Activated CD8-positive, alpha-beta memory T cell treated with anti-CD3 and anti-CD28 coated beads for 4 hours (primary cell): ENCODE measurements at places on chromosomes 4 and X.

GRCh38 chr4:38366456-38366855 is 297.5 kb upstream of the KLF3 start:
- DNase-seq: no peak

- no peak for DNase-seq
Measured at GRCh38 chr4:153763404-153763803, 3.6 kb upstream of the RNF175 start.

DNA sequence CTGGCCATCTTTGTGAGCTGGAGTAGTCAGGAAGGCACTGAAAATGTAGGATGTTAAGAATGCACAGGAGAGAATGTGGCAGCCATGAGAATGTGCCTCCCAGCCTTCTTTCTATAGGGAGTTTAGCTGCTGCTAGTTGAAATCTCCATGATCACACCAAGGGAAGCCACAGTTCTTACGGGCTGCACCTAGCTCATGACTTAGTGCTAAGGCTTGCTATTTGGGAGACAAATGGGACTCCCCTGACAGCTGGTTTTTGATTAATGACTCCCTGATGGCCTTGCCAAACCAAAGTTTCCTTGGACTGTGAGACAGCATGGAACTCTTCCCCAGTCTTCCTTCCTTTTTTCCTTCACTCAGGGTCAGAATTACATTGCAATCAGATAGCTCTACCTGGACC is 9.2 kb downstream of the CTSO start:
- DNase-seq: no peak

DNA sequence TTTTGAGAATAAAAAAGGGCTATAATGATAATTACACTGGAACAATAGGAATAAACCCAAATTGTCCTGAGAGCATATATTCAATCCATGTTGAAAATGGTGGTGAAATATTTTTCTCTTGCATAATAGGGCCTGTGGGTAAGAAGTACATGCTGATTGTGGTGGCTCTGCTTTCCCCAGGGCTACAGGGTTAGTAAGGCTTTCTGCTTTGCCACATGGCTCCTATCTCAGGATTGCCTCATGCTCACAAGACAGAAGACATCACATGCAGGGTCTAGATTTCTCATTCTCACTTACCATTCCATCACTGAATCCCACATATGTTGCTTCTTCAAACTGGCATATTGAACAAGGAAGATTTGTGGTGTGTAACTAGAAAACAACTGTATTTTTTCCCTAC is 12.4 kb upstream of the VEGFC start:
- no peak for DNase-seq

DNA sequence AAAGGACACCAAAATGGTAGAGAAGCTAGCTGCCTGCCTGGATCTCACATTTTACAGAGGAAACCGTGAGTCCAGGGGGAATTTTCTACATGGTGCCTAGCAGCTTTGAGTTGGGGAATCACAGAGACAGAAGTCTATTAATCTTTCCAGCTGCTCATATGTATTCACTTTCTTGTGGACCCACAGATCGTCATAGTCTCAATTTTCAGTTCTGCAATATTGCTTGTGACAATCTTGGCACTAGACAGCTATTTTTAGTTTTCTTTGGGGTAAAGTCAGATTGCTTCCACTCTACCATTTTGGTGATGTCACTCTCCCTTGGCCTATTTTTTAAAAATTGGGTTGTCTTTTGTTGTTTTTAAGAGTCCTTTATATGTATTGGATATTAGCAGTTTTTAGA is 233.4 kb upstream of the STK26 start:
- DNase-seq: no peak

DNA sequence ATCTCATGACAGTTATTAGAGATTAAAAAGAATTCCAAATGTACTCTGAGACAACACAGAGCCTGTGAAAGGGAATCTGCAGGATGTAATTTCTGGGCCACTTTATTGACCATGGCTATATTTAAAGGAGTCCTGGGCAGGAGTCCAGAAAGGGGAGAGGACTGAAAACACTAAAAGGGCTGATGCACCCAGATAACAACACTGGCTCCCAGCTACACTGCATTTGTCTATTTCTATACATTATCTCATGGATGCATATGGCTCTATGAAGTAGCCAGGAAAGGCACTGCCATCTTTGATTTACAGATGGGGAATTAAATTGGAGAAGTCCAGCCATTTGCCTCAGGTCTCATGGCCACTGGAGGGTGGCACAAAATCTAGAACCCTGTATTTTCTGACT is 56.0 kb downstream of the MED28 start:
- DNase-seq: no peak

GRCh38 chrX:71128915-71129765 is 10.7 kb downstream of the MED12 start:
- peak; percentile 57 for DNase-seq
